Left hindlimb (tissue), 1 donor: ENCODE measurements at places on chromosomes 12 and 14.

- no peak for DNase-seq
Observed at GRCh38 chr14:70893858-70894291, 13.4 kb upstream of the PCNX1 start.

DNA sequence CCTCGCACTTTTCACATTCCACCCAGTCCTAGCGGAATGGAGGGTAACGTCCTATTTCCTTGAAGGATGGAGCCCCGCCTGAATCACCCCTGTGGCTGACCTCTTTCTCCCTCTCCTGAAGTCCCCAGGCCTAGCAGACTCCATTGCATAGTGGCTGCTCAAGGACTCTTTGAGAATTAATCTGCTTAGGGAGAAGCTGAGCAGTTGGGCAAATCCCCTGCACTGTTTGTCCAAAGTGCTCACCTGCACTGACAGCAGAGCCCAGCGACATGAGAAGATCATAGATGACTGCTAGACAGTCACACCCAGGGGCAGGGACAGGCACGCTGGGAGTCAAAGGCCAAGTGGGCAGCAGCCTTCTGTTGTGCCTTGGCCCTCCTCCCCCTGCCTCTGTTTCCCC, 37.7 kb upstream of the DICER1 start:
- DNase-seq, result no peak

GRCh38 chr14:61889914-61890351, 127.7 kb downstream of the SNAPC1 start:
- no peak for DNase-seq

- DNase-seq, result no peak
Observed at GRCh38 chr12:58889557-58889956, 30.7 kb downstream of the LRIG3 start.

DNA sequence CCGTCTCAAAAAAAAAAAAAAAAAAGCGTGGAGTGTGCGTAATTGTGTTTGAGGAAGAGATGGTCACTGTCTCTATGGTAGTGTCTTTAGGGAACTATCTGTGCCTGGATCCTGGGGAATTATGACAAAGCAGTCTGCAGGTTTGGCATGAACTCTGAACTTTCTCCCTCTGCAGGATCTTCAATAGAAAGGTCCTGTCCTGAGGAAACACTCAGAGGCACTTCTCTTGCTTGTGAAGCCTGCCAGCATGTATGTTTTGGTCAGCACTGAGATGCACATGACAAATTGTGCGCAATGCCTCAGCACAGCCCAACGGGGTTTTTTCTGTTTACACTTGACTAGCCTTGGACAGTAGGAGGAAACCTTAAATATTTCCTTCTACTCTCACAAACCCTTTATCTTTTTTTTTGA, 46.6 kb downstream of the ATF7 start:
- DNase-seq, result no peak

DNA sequence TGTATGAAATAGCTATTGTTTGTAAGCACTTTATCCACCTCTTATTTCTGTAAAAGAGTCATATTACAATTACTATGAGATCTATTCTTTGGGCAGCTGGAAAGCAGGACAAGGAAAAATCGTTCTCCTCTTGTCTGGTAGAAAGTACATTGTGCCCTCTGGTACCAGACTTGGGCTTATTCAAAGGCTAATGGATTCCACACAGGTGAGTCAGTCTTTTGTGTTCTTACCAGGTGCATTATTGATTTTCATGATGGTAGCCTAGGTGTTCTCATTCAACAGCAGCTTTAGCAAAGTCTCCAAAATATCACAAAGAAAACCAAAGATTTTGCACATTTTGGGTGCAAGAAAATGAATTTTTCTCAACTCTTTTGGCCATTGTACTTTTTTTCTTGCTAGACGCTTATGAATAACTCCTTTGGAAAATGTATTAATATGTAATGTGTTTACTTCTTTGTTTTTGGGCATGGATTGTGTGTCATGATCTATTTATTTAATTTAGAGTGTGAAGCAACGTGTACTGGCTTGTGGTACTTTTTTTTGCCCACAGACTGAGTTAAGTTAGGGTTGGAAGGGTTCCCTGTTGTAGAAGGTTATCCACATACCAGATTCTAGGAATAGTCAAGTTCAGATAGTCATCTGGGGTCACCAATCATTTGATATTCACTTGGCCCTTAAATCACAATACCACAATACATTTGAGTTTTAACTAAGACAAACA, 26.2 kb downstream of the MNAT1 start:
- DNase-seq, result no peak

DNA sequence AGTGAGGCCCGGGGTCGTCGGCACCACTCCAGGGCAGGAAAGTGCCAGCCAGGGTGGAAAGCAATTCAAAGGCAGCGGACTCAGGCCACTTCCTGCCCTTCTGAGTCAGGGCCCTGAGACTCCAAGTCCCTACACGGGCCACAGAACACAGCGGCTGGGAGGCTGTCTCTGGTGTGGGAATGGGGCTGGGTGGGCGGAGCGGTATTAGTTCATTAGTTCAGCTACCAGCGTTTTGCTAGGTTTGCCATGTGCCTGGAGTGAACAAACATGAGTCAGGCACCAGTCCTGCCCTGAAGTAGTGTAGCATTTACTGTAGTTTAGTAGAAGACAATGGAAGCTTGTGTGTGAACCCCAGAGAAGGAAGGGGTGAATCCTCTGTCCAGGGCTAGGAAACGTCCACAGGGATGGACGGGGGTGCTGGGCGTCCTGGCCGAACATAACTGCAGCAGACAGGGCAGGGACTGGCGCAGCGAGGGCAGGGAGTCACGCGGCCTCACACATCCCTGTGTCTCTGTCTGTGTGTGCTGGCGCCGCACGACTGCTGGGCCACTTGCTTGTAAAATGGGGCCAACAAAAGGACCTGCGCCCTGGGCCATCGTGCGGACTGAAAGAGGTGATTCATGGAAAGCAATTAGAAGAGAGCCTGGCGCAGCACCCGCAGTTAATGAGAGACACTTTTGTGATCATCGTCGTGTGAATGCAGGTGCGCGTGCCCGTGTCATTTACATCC, 186.4 kb upstream of the PRMT8 start:
- no peak for DNase-seq

GRCh38 chr14:66421990-66422946, 63.9 kb upstream of the CCDC196 start:
- DNase-seq, result no peak

- no peak for DNase-seq
Observed at GRCh38 chr14:101290611-101291010, 270.7 kb upstream of the DIO3 start.

GRCh38 chr12:110917467-110917866, 2.9 kb downstream of the MYL2 start:
- no peak for DNase-seq

GRCh38 chr12:17588968-17589367, 501.0 kb downstream of the RERGL start:
- DNase-seq, result no peak

- DNase-seq, result no peak
Observed at GRCh38 chr14:74292061-74292460, 10.7 kb downstream of the ABCD4 start.

DNA sequence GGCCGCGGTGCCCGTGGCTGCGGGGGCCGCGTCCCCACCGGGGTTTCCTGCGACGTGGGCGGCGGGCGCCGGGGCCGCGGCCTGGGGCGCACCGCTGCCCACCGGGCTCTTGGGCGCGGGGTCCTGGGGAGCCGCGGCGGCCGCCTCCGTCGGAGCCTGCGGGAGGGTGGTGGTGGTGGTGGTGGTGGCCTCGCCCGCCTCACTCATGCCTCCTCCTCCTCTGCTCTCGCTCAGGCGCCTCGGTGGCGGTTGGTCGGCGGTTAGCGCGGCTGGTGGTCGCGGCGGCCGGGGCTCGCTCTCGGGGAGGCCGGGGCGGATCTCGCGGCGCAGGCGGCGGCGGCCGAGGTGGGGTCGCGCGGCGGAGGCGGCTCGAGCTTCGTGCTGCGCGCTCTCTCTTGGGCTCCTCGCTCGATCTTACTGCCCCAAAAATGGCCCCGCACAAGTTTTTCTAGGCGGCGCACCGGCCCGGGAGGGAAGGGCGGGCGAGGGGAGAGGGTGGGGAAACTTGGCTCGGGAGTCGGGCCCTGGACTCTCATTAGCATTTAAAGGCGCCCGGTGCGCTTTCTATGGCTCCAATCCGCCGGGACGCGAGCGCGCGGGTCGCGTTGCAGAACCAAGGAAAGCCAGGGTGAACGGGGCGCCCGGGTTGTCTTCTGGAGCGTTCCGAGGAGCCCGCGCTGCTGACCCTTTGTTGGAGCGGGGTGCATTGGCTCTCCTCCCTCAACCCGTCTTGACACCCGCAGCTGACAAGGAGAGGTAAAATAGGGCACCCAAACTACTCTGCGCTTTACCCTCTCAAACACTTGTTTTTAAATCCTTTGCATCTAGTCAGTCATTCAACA, at the start of gene YBX3:
TSS of gene YBX3 (minus strand) at position 419 of the 842 bp plus-strand sequence. CDS start at position 207, 212 bp downstream.
- peak; percentile 89 for DNase-seq

DNA sequence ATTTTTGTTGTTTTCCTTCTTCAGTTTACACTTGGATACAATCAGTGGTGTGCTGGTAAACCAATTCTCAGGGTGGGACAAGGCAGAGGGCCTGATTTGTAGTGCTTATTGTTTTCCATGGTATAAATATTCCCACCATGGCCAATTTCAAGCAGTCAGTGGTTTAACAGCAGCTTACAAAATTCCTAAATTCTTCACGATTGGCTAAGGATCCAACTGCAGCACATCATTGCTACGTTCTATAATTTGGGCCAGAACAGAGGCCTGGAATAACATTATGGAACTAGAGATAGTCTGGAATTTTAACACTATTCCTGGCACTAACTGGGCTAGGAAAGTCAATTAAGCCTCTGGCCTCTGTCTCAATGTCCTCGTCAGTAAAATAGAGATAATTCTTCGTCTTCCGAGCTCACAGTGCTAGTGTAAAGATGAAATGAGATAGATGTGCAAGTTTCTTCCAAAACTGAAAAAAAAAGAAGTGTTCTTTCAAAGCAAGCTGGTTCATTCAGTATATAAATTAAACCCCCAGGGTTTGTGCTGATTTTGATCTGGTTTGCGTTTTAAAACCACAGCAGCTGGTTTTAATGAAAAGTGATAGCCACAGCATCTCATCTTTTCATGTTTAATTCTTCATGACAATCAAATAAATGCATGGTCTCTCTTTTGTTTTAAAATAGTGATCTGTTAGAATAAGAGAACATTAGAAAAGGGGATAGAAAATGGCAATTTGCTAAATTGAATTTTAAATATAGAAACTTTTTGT, 104.1 kb downstream of the EPS8 start:
- no peak for DNase-seq

- no peak for DNase-seq
Observed at GRCh38 chr12:121717041-121717699, 4.6 kb downstream of the TMEM120B start.

GRCh38 chr12:116133636-116134214, 143.8 kb downstream of the MED13L start:
- DNase-seq, result no peak

DNA sequence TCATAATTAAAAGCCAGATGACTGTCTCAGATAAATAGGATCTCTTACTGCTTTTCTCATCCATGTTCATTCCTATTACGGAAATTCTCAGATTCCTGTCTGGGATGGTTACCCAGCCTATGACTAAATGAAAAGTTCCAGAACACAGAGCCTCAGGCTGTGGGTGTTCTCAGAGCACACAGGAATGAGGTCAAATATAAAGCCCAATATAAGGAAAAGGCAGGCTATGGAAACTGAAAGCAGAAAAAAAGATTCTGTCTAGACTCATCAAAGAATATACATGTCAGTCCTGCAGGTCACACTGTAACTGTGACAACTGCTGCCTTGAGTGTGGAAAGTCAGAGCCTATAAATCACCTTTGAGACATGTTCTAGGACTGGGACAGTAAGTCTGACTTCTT, 64.3 kb downstream of the DCAF5 start:
- no peak for DNase-seq

GRCh38 chr14:27123162-27123561, 525.3 kb upstream of the NOVA1 start:
- no peak for DNase-seq

DNA sequence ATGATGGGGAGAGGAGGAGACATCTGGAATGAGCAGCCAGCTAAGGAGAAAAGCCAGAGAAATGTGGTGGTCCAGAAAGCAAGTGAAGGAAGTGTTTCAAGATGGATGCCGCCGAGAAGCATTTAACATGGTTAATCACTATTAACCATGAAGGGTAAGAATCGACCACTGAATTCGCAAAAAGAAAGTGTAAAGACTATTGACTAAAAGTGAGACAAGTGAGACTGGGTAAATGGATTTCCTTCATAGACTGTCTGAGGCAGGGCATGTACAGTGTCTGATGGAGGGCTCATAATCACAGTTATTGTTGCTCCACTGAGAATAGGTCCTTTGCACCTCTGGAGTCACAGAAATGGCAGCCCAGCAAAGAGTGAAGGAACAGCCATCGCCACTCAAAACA, 25.3 kb upstream of the CLMN start:
- DNase-seq, result no peak

- DNase-seq, result no peak
Observed at GRCh38 chr14:52051871-52052270, 17.0 kb downstream of the NID2 start.

DNA sequence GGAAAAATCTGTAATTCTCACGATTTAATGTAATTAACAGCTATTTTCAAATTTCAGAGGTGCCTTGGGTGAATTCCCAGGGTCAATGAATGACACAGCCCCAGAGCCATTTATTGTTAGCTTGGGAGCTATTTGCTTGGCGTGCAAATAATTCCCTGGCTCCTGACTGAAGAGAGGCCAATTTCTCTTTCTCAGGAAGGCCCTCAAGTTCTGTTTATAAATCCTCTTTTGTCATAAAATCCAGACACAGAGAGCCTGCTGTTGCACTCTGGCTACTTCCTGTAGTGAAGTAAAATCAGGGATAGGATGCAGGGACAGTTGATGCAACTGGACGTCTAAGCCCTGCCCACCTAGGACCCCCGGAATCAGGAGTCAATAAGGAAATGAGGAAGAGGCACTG, 154.3 kb downstream of the TMX1 start:
- DNase-seq, result no peak

DNA sequence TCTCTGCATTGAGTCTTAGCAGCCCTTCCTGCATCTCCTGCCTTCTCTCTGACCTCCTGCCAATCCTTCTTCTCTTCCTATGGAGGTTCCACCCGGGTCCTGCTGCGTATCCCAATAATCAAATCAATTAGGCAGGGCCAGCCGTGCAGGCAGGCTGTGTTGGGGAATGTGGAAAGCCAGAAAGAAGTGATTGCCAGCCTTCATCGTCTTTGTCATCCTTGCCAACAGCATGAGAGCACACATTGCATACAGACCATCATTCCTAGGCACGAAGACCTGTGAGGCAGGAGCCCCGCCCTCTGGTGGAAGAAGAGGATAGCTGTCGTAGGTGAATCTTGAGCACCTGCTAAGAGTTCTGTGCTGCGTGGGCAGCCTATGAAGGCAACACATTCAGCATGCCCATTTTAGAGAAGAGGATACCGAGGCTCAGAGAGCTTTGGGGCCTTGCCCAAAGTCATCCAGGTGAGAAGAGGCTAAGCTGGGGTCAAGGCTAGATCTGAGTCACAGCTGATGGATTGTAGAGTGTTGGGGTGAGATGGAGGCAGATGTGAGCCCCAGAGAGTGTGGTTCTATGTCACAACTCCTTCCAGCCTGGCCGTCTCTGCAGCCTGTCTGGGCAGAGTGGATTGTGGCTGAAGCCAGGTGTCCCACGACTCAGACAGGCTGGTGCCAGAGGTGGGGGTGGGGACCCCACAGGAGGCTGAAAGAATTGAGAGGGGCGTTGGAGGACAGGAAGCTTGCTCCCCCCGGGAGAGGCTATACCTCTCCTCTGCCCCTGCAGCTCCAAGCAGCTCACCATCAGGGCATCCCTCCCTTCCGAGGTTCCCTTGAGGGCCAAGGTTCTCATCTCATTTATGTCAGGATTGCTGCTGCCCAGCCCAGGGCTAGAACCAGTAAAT, 12.7 kb downstream of the C14orf132 start:
- DNase-seq, result no peak

GRCh38 chr14:95299271-95299670, 20.4 kb downstream of the CLMN start:
- DNase-seq, result no peak

- DNase-seq, result no peak
Observed at GRCh38 chr12:13205809-13206559, 9.5 kb downstream of the EMP1 start.
